ENCODE measurements at places on chromosomes 1 and 21.

DNA sequence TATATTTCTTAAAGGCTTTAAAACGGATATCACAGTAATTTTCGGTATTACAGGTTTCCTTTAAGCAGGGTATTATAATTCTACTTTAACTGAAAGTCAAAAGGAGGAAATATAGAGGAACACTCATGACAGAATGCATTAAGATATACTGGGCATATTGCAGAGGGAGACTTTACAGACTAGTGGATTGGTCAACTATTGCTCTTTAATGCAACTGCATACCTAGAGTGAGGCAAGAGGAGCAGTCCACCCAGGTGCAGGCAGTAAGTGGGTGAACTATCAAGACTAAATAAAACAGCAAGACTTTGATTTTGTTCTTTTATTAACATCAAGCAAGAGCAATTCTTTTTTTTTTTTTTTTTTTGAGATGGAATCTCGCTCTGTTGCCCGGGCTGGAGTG lies 10.5 kb downstream of the SCAF4 start:
- no peak for DNase-seq

- DNase-seq = no peak
Observed at GRCh38 chr1:238341395-238341794, 450.7 kb upstream of the ZP4 start.

- DNase-seq = no peak
Observed at GRCh38 chr21:42187976-42188653, 30.8 kb upstream of the ABCG1 start.

- no peak for DNase-seq
Observed at GRCh38 chr1:226645279-226645976, 93.7 kb downstream of the ITPKB start.

- DNase-seq = no peak
Observed at GRCh38 chr21:39525601-39526000, 73.8 kb downstream of the SH3BGR start.

All from NCI-H1048 (cell line).